ENCODE measurements at places on chromosomes 12 and 14.

DNA sequence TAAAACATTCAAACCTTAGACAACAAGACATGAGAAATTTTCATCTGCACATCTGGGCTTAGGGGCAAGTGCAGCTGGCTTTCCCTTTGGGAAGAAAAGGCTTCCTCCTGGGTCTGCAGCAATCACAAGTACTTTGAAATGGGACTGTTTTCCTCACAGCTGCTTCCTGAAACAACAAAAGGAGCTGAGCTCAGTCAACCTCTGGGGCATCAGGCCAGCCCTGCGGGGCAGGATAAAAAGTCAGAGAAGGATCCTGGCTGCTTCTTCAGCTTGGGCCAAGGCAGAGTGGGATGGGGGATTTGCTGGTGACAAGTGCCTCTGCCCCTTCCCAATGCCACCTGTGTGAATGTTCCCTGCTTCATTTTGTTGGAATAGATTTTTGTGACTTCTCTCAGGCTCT is 16.2 kb upstream of the SDR39U1 start:
- DNase-seq: no peak

DNA sequence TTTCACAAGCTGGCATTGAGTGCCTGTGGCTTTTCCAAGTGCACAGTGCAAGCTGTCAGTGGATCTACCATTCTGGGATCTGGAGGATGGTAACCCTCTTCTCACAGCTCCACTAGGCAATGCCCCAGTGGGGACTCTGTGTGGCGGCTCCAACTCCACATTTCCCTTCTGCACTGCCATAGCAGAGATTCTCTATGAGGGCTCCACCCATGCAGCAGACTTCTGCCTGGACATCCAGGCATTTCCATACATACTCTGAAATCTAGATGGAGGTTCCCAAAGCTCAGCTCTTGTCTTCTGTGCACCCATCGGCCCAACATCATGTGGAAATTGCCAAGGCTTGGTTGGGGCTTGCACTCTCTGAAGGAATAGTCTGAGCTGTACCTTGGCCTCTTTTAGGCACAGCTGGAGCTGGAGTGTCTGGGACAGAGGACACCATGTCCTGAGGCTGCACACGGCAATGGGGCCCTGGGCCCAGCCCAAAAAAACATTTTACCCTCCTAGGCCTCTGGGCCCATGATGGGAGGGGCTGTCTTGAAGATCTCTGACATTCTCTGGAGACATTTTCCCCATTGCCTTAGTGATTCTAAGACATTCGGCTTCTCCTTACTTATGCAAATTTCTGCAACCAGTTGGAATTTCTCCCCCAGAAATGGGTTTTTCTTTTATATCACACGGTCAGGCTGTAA is 313.3 kb upstream of the SFSWAP start:
- no peak for DNase-seq

GRCh38 chr12:50620109-50620977 is 115.6 kb downstream of the DIP2B start:
- DNase-seq: no peak

DNA sequence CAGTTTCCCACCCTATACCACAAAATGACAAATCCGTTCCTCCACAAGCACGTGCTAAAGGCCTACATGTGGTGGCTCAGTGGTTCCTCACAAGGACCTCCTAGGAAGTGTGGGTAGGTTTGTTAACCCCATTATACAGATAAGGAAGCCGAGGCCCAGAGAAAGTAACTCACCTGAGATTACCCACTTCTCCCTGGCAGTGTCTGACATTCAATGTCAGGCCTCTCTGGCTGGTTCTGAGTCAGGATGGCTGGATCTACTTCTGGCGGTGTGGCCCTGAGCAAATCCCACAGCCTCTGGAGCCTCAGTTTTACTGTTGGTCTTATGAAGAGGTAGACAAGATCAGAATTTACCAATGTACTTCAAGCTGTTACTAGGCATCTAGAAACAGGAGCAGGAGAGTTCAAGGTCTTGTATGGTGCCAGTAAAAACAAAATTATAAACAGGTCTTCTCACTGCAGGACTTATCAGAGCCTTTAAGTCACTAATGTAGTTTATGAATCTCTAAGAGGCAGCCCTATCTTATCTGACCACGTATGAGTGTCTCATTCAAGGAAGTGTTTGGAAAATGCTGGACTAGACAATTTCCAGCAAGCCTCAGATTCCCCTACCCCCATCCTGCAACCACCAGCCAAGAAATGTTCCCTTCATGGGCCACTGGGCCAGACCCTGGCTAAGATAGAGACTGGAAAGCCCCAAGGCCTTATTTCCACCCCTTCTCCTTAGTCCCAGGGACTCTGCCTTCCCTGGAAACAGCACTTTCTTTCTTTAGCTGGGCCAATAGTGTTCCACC is 4.2 kb downstream of the HSPB8 start:
- DNase-seq: no peak

- DNase-seq: no peak
Measured at GRCh38 chr12:42780671-42781070, 191.1 kb upstream of the PRICKLE1 start.

- no peak for DNase-seq
Measured at GRCh38 chr12:116517431-116518045, 41.6 kb upstream of the MAP1LC3B2 start.

GRCh38 chr12:16272222-16272621 is 5.3 kb downstream of the SLC15A5 start:
- DNase-seq: no peak

DNA sequence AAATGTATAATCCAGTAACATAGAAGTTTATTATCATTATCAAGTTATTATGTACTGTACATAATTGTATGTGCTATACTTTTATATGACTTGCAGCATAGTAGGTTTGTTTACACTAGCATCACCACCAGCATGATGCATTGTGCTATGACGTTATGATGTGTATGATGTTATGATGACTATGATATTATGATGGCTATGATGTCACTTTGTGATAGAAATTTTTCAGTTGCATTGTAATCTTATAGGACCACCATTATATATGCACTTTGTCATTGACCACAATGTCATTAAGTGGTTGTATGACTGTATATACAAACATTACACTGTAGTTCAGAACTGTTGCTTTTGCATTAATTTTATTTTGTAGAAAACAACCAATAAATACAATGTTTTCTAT is 173.4 kb downstream of the PPFIA2 start:
- DNase-seq: no peak

GRCh38 chr12:33817713-33818112 is 204.6 kb upstream of the ALG10 start:
- no peak for DNase-seq

DNA sequence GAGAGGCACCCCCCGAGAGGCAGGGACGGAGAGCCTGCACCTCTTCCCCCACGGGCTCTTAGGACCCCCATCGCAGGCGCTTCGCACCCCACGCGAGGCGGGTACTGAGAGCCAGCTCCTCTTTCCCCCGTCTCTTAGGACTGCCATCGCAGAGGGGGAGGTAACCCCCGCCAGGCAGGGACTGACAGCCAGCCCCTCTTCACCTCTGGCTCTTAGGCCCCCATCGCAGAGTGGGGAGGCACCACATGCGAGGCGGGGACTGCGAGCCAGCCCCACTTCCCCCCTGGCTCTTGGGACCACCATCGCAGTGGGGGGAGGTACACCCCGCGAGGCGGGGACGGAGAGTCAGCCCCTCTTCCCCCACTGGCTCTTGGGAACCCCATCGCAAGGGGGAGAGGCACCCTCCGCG is 46.1 kb downstream of the DDX11 start:
- DNase-seq: no peak

DNA sequence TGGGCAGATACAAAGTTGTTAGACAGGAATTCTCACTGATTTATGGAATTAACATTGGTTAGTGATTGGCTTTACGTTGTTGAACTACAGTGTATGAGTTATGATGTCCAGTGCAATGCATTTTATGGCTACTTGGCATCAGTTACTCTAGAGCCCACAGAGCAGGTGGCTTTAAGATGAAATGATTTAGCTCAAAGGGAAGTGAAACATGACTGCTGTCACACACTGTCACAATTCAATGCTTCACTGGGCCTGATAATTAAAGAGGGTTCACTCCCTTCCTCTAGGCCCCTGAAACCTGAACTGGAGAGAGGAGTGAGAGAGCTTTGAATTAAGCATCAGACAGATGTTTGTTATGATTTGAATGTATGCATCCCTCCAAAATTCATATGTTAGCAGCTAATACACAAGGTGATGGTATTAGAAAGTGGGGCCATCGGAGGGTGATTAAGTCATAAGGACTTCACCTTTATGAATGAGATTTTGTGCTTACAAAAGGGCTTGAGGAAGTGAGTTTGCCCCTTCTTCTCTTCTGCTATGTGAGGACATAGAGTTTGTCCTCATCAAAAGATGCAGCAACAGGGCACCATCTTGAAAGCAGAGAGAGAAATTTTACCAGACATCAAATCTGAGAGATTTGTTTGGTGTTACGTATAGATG is 175.8 kb upstream of the GRIN2B start:
- DNase-seq: no peak

GRCh38 chr14:104351849-104352492 is 213.6 kb downstream of the KIF26A start:
- no peak for DNase-seq

DNA sequence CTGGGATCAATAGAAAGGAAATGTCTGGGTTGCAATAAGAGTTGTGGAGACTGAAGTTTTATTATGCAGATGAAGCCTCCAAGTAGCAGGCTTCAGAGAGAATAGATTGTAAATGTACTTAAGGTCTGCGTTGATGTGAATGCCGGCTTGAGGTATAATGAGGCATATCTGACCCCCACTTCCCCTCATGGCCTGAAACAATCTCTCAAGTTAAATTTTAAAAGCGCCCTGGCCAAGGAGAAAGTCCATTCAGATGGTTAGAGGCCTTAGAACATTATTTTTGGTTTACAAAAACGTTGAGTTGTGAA is 28.3 kb upstream of the HIGD1C start:
- DNase-seq: no peak

DNA sequence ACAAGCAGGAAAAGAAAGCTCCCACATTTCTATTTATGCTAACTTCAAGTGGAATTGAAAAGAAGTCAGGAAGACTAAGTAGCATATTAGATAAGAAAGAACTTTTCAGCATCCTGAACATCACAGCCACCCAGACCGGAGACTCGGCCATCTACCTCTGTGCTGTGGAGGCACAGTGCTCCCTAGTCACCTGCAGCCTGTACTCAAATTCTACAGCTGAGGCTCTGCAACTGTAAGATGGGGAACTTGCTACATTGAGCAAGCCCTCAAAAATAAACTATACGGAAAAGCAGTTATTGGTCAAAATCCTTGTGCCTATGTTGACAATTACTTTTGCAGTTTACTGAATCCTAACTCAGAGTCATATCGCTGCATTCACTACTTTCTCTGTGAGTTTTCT is 361.9 kb downstream of the DAD1 start:
- DNase-seq: no peak

DNA sequence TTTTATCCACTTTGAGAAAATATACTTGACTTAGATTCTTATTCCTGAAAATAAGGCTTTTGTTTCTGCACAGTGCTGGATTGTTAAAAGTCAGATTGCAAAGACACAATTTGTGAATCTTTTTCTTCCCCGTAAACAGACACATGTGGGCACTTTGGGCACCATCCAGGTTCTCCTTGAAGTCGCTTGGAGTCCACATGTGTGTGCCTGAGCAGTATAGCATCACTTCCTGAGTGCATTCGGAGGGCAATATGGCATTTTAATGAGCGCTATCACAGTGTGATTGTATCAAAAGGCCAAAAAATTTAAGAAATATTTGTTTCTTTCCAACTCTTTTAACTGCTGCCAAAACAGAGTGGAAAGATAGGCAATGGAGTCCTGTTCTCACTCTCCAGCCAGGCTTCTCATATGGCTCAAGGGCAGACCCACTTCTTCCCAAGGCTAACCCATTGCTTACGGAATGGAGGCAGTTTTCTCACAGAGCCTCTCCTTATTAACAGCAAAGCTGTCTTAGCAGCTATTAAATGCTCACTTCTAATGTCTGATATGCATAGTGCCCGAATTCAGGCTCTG is 397.1 kb downstream of the EGLN3 start:
- no peak for DNase-seq

DNA sequence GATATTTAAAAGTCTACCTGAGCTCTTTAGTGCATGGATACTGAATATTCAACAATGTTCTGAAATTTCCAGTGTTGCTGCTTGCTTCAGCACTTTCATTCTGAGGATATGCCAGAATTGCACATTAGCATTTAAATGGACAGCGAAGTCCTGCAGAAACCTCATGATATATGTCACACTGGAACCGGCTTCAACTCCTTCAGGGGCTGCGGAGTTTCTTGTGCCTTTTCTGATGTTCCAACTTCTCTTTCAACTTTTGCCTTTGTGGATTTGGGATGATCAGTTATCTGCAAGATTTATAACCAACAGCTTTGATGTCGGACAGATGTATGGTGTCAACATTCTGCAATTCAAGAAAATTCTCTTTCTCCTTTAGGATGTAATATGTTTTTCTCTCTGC is 142.5 kb upstream of the LMNTD1 start:
- DNase-seq: no peak

GRCh38 chr12:120579179-120579578 is 2.0 kb downstream of the POP5 start:
- no peak for DNase-seq

- DNase-seq: no peak
Measured at GRCh38 chr14:65392296-65392695, 20.2 kb upstream of the FUT8 start.

DNA sequence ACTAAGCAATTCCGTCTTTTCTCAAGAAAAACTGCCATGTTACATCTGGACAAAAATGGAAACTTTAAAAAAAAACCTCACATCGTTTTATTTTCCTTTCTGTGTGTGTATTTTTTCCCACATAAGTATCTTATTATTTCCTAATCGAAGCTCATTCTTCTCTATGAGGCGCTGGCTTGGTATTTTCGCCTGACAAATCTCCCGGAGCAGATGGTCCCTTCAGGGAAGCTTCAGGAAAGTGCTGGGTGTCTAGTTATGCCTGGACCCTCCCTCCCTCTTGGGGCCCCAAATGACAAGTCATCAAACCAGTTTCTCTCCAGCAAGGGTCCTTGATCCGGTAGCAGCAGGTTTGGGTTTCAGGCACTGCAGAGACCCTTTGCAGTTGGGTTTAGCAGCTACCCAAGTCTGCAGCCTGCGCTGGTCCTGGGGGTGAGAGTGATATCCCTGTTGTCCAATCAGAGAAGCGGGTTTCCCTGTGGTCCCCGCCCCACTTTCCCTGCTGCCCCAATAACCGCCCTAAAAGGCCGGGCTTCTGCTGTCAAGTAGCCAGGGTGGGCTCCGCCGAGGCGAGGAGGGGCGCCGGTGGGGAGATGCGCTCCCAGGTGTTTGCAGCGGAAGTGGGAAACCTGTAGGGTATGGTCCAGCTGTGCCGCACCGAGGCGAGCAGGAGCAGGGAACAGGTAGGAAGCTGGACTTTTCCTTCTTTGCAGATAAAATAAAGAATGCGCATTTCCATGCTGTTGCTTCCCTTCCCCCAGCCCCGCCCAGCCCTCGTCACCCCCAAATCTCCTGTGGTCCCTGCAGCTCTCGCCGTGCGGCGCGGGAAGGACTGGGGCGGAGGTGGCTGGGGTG is at the start of gene CNTN1:
TSS of gene CNTN1 (plus strand) at position 527 of the 852 bp plus-strand sequence.
- no peak for DNase-seq

DNA sequence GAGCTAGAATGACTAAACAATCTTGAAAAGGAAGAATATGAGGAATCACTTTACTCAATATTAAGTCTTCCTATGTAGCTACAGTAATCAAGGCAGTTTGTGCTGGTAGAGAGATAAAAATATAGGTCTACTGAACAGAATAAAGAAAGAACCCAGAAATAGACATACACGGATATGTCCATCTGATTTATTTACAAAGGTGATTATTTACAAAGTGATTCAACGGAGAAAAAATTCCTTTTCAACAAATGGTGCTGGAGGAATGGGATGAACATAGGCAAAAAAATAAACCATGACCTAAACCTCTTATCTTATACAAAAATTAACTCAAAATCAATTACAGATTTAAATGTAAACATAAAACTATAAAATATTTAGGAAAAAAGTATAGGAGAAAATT is 36.6 kb downstream of the TAOK3 start:
- DNase-seq: no peak

Data from activated CD4-positive, alpha-beta T cell treated with anti-CD3 and anti-CD28 coated beads, Interleukin-2, amount 50 U/mL, for 1 hour (primary cell).